ENCODE measurements at places on chromosomes 2 and 18.

DNA sequence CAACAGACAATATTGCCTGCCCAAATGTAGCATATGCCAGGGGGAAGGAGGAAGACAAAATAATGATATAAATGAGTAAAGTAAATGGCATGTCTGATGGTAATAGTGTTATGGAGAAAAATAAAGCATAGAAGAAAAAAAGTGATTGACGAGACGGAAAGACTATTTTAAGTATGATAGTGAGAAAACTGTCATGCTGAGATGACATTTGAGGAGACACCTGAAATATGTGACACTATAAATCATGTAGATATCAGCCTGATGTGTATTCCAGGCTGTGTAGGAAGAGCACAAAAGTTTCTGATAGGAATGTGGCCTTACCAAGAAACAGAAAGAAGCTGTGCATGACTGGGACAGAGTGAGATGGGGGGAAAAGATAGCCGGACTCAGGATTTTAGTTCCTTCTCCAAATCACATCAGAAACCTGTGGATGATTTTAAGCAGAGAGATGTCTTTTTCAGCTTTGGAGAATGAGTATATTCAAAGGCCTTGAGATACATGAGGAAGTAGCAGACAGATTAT lies 387.3 kb upstream of the SYT4 start:
- DNase-seq: no peak

GRCh38 chr2:113734185-113734584 lies 22.3 kb downstream of the SLC35F5 start:
- no peak for DNase-seq

GRCh38 chr2:105592288-105592687 lies 152.4 kb upstream of the NCK2 start:
- no peak for DNase-seq

GRCh38 chr2:129733579-129733978 lies 245.9 kb upstream of the RAB6C start:
- DNase-seq: no peak

DNA sequence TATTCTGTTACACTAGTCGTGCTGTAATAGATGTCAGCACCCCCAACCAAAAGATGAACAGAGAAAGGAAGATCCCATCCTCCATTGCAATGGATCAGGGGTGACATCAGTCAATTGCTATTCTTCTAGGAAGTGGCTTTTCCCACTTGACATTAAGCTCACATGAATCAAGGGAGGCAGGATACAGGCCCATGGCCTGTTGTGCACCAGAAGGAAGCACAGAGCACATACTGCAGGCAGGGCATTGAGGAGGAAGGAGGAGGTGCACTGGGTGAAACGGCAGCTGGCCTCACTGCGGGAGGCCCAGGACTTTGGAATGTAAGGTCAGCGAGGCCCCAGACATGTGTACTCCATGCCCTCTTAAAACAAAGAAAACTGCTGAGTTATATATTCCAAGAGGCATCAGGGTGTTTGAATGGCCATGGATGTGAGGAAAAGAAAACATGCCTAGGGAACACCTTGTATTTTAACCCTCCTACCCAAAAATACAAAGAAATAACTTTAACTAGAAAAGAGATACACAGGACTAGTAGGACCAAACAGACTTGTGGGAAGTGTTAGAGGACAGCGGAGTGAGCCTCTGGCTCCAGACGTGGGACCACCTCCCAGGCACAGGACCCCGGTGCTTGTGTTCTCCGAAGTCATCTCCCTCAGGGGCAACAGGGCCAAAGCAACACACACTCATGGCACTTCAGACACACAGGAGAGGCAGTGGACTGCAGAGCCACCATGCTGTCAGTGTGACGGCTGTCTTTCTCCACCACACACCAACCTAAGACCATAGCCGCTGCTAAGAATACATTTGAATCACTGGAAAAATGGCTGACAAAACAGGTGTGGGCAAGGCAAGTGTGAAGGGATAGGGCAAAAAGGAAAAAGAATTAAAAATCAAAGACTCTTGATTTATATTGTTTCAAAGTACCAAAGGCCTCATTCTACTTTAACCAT lies 51.4 kb upstream of the RIOK3 start:
- DNase-seq: no peak
